OCI-LY7 (cell line): ENCODE measurements at places on chromosomes 12 and 14. TPM values are rescaled to one million over a fixed set of nuclear protein-coding genes. Genes with fewer than 3 reads are reported as not detected.

Gene SIX6
- not detected in 2 replicates for total RNA-seq

Gene AGAP2
- 26.5 and 28.8 TPM in 2 replicates for total RNA-seq

Gene SLC24A4
- not detected in 2 replicates for total RNA-seq

Gene CCDC197
- total RNA-seq = not detected in 2 replicates

Gene GALNT9
- not detected in 2 replicates for total RNA-seq

Gene TAMALIN
- total RNA-seq = 0.89 and 1.3 TPM in 2 replicates

Gene C14orf132
- 0.20 and 0.27 TPM in 2 replicates for total RNA-seq
